Fibroblast of villous mesenchyme (primary cell): ENCODE measurements at places on chromosomes 3 and 15. TPM values are rescaled to one million over a fixed set of nuclear protein-coding genes. Genes with fewer than 3 reads are reported as not detected.

The FBLN2 gene
- 30.2 and 50.6 TPM in 2 replicates for total RNA-seq

DNA sequence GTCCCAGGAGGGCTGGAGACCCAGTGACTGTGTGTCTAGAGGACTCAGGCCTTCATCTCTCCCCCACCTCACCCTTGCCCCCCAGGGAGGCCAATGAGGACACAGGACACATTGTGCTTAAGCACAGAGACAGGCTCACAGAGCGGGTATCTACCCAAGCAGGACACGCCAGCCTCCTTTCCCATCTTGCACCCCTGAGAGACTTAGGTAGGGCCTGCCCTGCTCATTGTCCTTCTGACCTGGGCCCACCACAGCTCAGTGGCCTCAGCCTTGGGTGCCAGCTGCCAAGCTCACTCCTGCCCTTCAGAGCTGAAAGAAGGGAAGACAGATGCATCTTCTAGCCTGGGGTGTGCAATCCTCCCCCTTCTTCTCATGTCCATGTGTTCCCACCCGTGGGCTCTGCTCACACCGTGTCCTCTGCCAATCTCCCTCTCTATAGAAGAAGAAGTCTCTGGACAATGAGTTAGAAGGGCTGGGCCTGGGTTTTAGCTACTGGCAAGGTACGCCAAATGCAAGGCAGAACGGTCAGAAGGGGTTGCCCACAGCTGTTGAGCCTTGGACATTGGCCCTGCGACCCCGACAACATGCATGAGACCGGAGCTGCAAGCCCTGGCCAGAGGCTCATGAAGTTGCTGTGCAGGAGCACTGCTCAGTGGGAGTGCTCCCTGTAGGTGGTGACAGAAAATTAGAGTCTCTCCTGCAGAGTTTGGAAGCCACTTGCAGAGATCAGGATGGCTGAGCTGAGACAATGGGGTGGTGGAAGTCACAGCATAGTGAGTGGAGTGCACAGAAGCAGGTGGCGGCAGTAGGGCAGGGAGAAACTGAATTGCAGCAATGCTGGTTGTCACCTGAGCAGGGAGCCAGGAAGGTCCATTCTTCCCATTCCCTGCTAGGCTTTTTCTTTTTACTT is 32.8 kb downstream of the ACSBG1 start:
- no peak for DNase-seq

DNA sequence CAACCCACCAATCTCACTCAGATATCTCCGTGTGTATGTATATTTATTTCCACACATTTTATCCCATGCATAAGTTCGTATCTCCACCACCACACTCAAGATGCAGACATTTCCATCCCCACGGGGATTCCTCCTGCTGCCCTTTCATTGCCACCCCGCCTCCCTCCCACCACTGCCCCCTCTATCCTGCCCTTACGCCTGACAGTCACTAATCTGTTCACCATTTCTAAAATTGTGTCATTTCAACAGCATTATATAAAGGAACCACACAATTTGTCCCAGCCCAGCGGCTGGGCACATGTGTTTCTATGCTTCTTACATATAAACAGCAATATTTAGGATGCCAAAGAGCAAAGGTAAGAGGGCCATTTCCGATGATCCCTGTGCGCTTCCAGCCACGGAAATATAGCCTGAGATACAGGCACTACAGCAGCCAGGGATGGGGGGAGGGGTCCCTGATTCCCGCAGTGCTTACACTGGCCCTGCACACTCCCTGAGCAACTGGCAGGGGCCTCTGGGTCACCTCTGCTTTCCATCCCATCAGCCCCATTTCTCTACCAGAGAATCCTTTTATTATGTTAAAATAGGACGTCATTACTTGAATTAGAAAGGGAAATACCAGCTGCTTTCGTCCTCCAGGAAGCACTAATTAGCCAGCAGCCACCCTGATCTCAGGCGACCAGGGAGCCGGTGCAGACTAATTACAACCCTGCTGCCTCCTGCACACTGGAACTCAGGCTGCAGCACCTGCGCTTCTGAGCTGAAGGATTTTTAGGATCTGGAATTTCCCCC is 372.0 kb upstream of the ATP10A start:
- no peak for DNase-seq

The CTXN2 gene
- not detected in 2 replicates for total RNA-seq

DNA sequence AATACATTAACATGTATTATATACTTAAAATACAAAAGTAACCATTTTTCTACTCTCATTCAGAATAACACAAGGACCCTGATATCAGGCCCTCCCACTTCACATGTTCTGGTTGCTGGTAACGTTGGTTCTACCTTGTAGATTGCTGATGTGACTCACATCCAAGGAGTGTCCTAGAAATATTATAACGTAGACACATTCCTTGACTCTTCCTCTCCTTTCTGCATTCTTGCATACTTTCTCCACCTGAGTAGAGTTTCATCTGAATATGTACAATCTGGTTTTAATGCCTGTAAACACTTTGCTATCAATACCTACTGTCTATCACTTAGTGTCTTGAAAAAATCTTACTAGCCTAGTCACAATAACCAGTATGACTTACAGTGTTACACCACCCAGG is 35.0 kb upstream of the NEDD4 start:
- no peak for DNase-seq

- DNase-seq, result no peak
Measured at GRCh38 chr3:185976100-185976499, 38.3 kb upstream of the TRA2B start.

DNA sequence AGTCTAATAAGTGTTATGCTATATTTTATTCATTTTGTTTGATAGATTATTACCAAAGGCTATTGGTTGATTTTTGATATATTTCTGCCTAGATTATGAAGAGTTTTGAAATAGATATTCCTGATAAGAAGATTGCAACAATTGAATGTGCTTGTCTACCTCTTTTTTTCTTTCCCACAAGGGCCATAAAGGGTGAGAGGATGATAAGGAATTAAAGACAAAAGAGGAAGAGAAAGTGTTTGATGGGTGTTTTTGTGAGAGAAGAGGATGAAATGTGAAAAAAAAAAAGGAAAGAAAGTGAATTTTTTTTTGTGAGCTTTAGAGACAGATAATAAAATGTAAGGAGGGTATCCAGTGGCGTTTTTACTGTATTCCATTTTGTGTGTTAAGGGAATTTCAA is 244.4 kb downstream of the CHST2 start:
- DNase-seq, result no peak

The MYRIP gene
- not detected in 2 replicates for total RNA-seq

The EPHB1 gene
- 0.32 and 1.3 TPM in 2 replicates for total RNA-seq

The SMCO1 gene
- total RNA-seq, result under 0.01 TPM in 1 of 2 replicates, not detected in the other

The IGDCC3 gene
- total RNA-seq, result under 0.01 TPM in 2 replicates

The PPP1R2 gene
- 81.5 and 131 TPM in 2 replicates for total RNA-seq

The LRRC58 gene
- 29.4 and 29.6 TPM in 2 replicates for total RNA-seq

DNA sequence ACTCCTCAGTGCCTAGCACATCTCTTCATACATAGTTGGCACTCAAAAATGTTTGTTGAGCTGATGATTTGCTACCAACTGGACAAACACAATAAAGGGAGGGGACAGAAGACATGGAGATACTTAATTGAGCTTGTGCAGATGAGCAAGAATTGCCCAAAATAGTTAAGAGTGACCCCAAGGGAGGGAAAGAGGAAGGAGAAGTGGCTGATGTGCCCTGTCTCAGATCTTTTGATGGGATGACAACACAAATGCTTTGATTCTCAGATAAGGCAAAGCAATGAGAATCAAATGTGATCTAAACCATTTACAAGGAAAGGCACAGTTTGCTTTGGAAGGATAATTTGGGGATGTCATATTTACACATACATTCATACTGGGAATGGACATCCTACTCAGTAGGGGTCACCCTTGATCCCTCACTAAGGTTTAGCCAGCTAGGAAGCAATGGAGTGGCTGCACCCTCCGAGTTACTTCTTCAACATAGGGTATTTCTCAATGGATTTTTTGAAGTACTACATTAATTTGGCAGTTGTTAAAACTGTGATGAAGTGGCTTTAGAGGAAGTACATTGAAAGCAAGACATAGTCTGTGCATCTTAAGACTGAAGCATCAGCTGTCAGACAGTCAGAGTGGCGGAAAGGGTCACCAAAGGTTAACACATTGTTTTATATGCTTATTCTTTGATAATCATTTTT is 21.9 kb upstream of the SSR3 start:
- DNase-seq, result peak; percentile 19

DNA sequence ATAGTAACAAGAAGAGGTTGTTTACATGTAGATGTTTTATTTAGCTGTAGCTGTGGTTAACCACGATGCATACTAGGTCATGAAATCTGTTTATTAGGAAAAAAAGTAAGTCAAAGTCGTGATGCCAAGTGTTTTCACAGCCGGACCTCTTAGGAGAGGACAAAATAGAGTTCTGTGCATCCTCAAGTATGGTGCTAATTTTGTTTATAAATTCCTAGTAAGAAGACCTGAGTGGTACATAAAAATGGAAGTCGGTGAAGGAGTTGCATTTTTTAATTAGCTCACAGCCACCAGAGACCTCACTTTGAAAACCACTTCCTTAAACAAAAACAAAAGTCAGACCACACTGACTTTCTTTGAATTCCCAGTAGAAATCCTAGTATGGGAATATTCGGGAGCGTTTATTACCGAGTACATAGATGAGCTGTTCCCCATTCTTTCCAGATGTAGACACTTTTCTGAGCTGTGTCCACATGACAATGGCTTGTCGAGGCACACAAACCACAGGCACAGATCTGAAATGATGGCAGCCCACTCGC is 143.6 kb upstream of the UBE2E1 start:
- DNase-seq, result peak; percentile 92
